ENCODE measurements at places on chromosomes 6 and 20. TPM values are rescaled to one million over a fixed set of nuclear protein-coding genes. Genes with fewer than 3 reads are reported as not detected.

The LHFPL5 gene
- not detected for total RNA-seq

The PM20D2 gene
- total RNA-seq: 7.9 TPM

The DNAH8 gene
- 0.21 TPM for total RNA-seq

DNA sequence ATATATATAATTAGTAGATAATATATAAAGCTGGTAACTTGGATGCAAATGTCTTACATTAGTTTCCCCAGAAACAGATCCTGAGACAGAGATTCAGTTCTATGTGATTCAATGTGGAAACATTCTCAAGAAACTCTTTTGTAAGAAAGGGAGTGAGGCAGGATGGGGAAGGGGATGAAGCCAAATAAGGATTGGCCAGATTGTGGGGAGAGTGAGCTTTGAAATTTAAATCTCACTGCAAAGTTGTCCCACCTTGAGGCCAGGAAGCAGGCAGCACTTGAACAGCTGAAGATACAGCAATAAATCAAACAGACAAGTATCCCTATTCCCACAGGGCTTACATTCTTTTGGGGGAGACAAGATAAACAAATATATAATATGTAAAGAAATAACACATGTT, 126.3 kb upstream of the HEY2 start:
- no peak for DNase-seq

DNA sequence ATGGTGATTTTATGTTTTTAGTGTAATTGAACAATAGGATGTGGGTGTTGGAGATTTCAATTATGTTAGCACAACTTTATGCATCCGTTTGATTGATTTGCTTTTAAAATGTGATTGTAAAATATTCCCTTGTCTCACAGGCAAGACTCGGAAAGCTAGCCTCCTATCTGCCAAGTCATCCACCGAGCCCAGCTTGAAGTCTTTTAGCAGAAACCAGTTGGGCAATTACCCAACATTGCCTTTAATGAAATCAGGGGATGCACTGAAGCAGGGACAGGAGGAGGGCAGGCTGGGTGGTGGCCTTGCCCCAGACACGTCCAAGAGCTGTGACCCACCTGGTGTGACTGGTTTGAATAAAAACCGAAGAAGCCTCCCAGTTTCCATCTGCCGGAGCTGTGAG, 200.9 kb downstream of the SASH1 start:
- DNase-seq: no peak

DNA sequence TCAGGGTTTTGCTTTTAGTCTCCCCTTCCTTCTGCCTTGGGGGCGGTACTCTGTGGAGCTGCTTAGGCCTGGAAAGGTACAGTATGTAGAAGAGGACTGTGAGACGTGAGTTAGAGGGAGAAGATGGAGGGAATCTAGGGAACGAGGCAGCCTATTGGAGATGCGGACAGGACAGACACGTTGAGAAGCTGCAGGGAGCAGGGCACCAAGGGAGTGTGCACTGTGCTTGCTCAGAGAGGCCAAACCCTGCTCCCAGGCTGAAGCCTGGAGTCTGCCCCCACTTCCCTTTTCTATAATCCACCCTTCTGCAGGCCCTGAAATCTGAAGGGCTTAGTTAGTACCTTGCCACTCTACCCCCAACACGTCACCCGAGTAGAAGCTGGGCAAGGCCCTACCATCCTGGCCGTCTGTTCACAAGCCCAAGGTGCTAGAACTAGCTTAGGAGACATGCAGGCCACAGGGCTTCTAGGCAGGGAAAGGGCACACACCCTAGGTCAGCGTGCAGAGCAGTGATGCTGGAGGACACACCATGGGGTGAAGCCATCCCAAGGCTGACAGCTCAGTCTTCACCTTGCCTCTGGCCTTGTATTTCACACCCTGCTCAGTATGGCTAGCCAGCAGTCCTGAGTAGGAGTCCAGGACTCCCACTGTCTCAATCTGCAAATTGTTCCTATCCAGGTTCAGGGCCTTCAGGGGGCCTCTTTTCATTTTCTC, 6.9 kb downstream of the TP53INP2 start:
- no peak for DNase-seq

- DNase-seq: no peak
Measured at GRCh38 chr6:167402195-167402686, 77.4 kb downstream of the TTLL2 start.

DNA sequence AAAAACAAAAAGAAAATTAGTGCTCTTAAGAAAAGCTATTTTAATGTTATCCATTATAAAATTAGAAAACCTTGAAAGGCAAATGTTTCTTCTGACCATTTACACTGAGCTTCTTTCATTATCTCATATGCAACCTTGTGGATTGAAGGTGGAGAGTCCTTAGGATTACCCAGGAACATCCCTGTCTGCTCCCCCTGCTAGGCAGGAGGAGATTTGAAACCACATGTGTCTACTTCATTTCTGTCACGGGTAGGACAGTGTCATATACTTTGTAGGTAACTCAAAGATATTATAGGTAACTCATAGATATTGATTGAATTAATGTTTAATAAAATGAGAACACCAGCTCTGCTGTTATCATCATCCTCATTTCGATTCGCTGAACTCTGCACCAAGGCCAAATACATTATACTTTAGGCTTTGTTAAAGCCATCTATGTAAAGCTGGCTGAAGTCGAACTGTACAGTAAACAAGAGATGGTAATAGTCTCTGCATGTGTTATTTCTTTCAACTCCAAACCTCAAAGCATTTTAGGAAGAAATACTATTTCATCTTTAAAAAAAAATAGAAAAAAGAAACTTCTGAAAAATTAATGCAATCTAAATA, 49.5 kb downstream of the HDAC2 start:
- no peak for DNase-seq

GRCh38 chr20:62677678-62678077, 31.0 kb upstream of the NTSR1 start:
- no peak for DNase-seq

GRCh38 chr20:15487682-15488081, 1085.6 kb downstream of the KIF16B start:
- DNase-seq: no peak

DNA sequence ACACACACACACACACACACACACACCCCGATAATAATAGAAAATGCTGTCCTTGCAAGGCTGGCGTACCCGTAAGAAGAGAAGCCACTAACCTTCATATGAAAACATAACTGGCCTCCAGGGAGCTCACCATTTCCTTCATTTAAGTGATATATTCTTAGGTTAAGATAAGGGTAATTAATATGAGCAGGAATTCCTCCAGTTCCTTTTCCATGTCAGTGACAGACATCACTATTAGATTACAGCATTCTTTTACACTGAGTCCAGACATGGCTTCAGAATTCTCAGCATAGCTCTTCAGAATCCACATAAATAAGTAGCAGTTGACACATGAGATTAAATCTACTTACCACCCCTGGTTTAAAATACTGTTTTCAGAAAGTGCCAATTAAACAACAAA, 121.9 kb downstream of the SIM1 start:
- no peak for DNase-seq

- no peak for DNase-seq
Measured at GRCh38 chr6:111970426-111970825, 83.5 kb upstream of the CCN6 start.

DNA sequence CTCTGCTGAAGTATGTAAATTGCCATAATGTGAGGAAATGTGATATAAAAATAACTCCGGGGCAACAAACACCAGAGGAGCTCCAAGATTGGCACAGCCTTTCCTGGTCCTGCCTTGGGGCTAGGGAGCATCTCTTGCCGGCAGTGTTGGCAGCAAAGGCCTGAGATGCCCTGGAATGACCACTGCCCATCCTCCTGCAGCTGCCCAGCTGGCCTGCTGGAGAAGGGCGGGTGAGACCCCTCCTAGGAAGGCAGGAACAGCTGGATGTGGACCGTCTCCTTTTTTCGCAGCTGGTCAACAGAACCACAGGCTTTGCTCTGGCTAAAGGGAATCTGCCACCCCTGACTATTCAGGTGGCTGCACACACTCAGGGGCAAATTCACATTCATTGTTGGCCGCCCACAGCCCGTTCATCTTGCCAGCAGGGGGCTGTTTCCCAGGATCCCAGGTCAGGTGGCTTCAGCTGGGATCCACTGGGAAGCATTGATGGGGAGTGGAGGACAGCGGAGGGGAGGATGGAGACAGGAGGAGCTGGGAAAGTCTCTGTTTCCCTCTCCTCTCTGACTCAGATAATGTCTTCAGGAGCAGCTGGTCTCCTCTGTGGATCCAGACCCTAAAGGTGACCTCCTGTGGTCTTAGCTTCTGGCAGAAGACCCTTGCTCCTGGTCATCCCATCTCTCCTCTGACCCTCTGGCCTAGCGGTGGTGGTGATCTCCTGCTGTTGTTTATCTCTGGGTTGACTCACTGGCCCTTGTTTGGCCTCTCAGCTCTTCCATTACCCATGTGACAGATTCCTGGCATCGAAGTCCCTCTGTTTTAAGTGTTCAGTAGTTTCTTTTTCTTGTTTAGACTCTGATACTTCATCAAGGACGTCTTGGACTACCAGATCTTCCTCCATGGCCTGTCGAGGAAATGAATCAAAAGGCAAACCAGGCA, 336.7 kb downstream of the DHX35 start:
- no peak for DNase-seq

All from osteocyte (in vitro differentiated cells).